Iris pigment epithelial cell (primary cell): ENCODE measurements at places on chromosomes 6 and 20.
A peak's percentile ranks its signal among the peaks of the same experiment; 100 is the strongest.

DNA sequence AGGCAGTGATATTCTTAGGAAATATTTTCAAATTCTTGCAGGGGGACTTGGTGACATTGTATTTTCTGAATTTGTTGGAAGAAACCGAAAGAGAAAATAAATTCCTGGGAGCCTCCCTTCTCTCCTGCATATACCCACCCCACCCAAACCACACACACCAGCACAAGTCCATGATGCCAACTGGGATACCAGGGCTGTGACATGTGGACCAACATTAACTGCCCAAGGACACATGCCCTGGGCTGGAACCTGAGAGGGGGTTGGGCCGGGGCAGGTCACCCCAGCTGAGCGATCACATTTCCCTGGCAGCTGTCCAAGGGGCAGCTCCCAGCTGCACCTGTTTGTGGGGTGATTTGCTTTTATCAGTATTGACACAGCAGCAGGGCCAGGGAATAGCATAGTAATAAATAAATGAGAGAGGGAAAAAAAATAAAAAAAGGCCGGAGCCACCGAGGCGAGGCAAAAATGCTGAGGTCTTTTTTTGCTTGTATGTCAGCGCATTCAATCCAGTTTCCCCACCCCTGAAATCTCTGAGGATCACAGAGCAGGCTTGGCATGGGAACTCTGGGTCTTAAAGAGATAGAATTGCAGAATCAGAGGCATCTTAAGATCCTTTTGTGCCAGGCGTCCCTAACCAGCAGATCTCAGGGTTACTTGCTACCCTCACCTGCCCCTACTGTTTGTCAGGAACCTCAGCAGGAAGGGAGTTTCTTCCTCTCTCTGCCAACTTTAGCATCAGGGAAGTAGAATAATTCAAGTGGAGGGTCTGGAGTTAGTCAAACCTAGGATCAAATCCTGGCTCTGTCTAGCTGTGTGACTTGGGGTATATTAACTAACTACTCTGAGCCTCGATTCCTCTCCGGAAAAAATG lies 66.5 kb upstream of the PIM1 start:
- DNase-seq, result peak; percentile 3

GRCh38 chr20:40965671-40966070 lies 63.0 kb upstream of the TOP1 start:
- no peak for DNase-seq

DNA sequence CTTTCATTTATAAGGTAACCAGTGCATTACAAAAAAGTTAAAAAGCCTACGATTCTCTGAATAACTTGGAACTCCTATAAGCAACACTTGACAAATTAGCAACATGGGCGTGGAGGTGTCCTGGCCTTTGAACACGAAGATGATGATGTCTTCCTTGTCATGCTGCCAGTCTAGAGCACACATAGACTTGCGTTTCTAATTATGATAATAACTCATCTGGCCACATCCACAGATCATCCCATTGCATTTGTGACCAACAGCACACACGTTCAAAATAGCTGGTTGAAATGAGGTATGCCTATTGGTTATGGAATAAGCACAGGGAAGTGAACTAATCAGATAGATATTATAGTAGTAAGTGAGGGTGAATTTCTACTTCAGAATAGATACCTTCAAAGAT lies 608.9 kb downstream of the PRKN start:
- no peak for DNase-seq

DNA sequence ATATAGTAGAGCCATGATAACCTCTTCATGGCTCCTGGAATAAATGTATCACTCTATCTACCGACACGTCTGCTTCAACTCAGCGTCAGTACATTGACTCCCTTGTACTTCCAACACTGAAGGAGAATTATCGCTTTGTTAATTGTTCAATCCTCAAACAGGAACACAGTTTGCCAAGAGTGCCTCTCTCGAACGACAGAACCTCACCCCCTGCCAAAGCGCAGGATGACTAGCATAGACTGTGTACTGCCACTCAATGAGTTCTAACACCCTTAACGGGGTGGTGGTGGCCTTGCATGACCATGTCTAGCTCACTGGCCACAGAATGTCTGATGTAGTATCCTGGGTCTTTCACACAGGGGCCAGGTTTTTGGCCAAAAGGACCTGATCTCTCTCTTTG lies 81.4 kb upstream of the HEY2 start:
- DNase-seq, result no peak
